Activated naive CD4-positive, alpha-beta T cell treated with anti-CD3 and anti-CD28 coated beads for 36 hours (primary cell): ENCODE measurements at places on chromosomes 11 and 22.
A peak's percentile ranks its signal among the peaks of the same experiment; 100 is the strongest.

DNA sequence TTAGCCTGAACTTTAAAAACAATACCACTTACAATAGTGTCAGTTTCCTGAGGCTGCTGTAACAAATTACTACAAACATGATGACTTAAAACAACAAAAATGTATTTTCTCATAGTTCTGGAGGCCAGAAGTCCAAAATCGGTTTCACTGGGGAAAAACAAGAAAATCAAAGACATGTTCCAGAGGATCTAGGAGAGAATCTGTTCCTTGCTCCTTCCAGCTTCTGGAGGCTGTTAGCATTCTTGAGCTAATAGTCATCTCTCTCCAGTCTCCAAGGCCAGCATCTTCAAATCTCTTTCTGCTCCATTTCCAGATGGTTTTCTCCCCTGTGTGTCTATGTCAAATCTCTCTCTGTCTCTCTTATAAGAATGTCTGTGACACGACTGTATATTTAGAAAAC is 67.6 kb upstream of the TEAD1 start:
- no peak for DNase-seq

- DNase-seq = no peak
Observed at GRCh38 chr11:61837411-61838005, 9.4 kb downstream of the FADS2 start.

- DNase-seq = no peak
Observed at GRCh38 chr11:35734669-35735410, 72.3 kb downstream of the TRIM44 start.

DNA sequence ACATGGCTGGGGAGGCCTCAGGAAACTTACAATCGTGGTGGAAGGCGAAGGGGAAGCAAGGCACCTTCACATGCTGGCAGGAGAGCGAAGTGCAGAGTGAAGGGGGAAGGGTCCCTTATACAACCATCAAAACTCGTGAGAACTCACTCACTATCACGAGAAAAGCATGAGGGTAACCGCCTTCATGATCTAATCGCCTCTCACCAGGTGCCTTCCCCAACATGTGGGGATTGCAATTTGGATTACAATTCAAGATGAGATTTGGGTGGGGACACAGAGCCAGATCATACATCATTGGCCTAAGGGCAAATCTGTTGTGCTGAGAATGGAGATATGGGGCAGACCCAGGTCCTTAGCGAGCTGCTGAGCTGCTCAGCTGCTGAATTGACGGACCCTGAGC is 13.1 kb downstream of the C1QTNF6 start:
- DNase-seq = no peak

DNA sequence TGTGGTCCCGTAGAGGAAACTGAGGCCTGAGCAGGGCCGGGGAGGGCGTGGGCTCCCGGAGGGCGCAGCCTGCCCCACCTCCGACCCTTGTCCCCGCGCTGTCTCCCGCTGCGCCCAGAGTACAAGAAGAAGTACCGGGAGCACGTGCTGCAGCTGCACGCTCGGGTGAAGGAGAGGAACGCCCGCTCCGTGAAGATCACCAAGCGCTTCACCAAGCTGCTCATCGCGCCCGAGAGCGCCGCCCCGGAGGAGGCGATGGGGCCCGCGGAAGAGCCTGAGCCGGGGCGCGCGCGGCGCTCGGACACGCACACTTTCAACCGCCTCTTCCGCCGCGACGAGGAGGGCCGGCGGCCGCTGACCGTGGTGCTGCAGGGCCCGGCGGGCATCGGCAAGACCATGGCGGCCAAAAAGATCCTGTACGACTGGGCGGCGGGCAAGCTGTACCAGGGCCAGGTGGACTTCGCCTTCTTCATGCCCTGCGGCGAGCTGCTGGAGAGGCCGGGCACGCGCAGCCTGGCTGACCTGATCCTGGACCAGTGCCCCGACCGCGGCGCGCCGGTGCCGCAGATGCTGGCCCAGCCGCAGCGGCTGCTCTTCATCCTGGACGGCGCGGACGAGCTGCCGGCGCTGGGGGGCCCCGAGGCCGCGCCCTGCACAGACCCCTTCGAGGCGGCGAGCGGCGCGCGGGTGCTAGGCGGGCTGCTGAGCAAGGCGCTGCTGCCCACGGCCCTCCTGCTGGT is 1.9 kb downstream of the NLRP6 start:
- peak; percentile 65 for DNase-seq

GRCh38 chr22:41505511-41506220 is 36.7 kb downstream of the ACO2 start:
- DNase-seq = no peak

DNA sequence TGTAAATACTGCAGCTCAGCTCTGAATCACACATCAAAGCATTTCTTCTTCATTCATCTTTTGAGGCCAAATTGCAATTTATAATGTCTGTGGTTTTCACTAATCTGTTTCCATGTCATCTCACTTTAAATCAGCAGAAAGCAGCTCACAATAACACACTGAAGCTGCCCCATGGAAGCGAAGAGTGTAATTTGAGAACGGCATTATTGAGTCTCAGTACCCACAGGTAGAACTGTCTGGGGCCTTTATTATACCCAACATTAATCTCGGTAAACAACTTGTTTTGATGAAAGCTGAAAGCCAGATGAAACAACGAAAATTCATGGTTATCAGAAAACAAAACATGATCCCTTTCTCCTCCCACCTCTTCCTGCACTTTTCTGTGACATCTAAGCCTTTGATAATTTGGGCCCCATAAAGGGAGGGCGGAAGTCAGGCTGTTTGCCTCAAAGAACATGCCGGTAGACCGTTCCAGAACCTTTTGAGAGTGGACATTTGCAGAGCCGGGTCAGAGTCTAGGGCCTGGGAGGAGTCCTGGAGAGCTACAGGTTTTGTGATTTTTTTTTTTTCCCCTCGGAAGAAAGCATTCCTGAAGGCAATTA is 68.2 kb upstream of the SESN3 start:
- DNase-seq = peak; percentile 24

DNA sequence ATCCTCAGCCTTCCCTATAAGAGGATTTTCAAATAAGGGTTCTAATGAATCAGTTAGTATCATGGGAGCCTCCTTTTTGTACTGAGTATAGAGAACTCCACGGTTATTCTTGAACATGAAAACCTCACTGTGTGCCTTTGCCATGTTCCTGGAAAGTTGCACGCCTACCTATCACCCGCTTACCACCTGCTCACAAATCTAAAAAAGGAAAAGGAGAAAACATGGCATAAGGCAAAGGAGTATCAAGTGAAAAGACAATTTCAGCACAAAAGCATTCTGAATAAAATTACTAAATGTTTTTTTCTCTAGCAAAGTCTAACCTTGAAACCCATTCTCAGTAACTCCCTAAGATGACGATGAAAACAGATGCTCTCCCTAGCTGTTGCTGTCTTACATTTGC is 511.8 kb upstream of the API5 start:
- DNase-seq = no peak

DNA sequence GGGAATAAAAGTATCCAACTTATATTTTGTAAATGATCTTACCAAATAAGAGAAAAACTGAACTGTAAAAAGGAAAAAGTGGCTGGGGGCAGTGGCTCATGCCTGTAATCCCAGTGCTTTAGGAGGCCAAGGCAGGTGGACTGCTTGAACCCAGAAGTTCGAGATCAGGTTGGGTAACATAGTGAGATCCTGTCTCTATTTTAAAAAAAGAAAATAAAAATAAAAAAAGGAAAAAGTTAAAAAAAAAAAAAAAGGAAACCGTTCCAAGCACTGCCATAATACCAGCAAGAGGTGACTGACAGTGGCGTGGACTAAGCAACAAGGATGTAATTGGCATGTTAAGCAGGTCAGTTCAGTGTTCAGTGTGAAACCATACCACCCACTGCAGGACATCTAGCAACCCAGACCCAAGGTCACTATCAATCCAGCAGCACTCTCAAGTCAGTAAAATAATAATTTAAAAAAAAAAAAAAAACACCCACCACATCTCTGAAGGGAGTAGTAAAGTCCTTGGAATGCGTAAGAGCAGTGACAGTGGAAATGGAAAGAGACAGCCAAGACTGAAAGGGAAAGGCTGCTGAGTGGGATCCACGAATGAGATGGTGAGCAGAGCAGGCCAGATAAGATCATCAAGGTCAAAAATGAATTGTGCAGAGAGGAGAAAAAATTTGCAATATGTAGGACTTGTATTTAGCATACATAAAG is 43.6 kb downstream of the MAPK1 start:
- DNase-seq = no peak

DNA sequence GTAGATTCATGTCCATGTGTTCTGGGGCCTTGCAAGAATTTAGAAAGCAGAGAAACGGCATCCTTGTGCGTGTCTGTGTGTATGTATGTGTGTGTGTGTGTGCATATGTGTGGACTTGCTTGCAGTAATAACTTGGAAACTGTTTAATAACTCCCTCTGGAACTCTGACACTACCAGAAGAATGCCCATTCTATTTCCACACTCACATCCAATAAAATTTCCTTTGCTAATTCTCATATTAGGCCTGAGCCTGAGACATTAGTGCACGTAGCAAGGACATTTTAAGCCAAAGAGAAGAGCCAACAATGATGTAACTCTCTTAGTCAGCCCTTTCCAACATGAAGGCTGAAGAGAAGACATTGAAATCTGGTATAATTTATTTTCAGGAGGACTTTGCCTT is 3.2 kb downstream of the OR4D6 start:
- DNase-seq = no peak

GRCh38 chr11:19747634-19748033 is 35.0 kb downstream of the NAV2 start:
- no peak for DNase-seq
